Aorta (tissue), 5 donors: ENCODE measurements at places on chromosomes 1 and 21. TPM values are rescaled to one million over a fixed set of nuclear protein-coding genes. Genes with fewer than 3 reads are reported as not detected.

PADI2 gene
- 1.8 TPM for total RNA-seq

- no peak for DNase-seq
These were observed 132.8 kb downstream of the CLIC6 start for GRCh38 chr21:34801519-34802132.

SPATA45 gene
- not detected for total RNA-seq

DNA sequence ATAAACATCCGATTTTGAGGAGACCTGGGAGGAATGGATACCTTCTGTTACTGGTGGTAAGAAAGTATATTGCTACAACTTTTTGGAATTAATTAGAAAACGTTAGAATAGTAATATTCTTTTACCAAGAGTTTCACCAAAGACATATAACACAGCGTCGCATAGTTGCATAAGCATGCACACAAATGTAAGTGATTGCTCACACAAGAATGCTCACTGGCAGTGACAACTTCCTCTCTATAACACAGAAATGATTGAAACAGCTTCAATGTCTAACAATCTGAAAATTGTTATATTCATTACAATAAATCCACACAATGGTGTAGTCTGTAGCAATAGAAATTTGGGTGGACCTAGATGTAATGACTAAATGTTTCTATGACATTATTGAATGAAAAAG is 998.6 kb downstream of the TTLL7 start:
- DNase-seq: no peak

DNA sequence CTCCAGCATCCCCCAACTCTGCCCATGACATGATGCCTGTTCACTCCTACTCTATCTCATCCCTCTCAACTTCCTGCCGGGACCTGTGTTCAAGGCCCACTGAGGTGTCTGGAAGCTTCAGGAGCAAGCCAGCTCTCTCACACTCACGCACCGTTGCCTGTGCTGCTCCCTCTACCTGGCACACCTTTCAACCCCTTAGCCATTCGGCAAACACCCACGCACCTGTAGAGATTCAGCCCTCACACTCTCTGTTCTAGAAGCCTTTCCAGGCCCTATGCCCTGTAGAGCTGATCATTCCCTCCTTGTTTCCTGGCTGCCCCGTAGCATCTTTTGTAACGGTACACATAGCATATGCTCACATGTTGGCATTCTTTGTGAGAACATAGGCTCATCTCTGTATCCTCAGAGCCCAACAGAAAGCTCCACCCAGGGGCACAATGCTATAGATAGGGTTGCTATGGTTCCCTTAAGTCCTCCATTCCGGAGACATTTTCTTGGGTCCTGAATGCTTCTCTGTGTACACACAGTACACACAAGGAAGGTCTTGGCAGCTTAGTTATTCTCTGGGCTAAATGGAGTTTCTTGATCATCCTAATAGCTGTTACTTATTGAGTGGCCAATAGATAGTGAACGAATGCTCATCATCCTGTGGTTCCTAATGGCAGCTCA is 1.3 kb downstream of the C8B start:
- DNase-seq: no peak

GRCh38 chr1:228344631-228345072 is 62.0 kb downstream of the TRIM11 start:
- DNase-seq: no peak

- no peak for DNase-seq
These were observed 59.5 kb upstream of the KCNA3 start for GRCh38 chr1:110734133-110734680.

- DNase-seq: no peak
These were observed 52.1 kb downstream of the SUSD4 start for GRCh38 chr1:223311826-223312225.

DNA sequence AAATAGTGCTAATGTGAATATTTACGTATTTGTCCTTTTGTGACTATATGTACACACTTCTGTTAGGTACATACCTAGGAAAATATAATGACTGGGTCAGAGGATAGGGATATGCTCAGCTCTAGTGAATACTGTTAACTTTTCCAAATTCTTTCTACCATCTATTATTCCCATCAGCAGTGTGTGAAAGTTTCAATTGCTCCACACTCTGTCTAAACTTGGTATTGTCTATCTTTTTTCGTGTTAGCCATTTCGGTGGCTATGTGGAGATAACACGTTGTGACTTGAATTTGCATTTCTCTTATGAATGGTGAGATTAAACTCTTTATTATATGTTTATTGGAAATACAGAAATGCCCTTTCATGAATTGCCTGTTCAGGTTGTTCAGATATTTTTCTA is 22.7 kb upstream of the LELP1 start:
- no peak for DNase-seq

C21orf91 gene
- total RNA-seq: 17.5 TPM

TRAPPC3 gene
- total RNA-seq: 55.6 TPM

- DNase-seq: no peak
These were observed 10.1 kb downstream of the JAM2 start for GRCh38 chr21:25649146-25649545.

- DNase-seq: peak; percentile 61
These were observed at the start of the genes PLA2G2C and UBXN10 for GRCh38 chr1:20185834-20186782. TSS of gene PLA2G2C (minus strand) at chr1:20186518. CDS start at chr1:20177363, 9,155 bp downstream. TSS of gene UBXN10 (plus strand) at chr1:20186096. CDS start at chr1:20190562, 4,466 bp downstream.

DNA sequence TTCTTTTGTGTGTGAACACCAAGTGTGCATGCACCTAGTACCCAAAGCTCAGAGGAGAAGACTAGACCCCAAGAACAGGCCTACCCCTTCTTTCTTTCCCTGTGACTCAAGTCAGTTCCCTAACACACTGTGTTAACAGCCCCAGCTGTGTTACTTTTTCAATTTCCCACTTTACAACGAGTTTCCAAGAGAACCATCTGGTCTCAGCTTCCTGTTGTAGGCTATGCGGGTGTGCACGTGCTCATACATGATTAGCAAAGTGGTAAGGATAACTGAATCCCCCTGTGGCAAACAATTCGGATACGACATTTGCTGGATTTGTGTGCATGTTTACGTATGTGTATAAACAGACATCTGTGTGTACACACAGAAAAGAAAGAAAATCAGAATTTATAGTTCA is 17.9 kb downstream of the IFNAR2 start:
- DNase-seq: no peak

TMEM61 gene
- 5.6 TPM for total RNA-seq

DNA sequence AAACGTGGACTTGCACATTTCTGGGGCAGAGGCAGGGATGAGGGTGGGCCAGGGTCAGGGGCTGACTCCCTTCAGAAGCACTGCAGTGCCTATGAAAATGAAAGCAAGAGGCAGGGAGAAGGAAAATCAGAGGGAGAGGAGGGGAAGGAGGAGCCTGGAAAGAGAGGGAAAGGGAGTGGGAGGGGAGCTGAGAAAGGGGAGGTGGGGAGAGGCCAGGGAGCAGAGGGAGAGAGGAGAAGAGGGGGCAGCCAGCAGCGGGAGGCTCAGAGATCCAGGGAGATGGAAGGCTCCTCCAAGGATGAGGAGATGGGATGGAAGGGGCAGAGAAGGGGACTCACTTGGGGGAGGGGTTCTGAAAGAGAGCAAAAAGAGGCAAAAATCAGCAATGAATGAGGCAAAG is 96.3 kb upstream of the KLHDC7A start:
- peak; percentile 63 for DNase-seq
